Activated CD4-positive, alpha-beta memory T cell treated with anti-CD3 and anti-CD28 coated beads for 36 hours (primary cell): ENCODE measurements at places on chromosomes 3 and 15.
A peak's percentile ranks its signal among the peaks of the same experiment; 100 is the strongest.

- DNase-seq, result peak; percentile 82
Observed at GRCh38 chr15:50247819-50248655, 17.5 kb downstream of the HDC start.

DNA sequence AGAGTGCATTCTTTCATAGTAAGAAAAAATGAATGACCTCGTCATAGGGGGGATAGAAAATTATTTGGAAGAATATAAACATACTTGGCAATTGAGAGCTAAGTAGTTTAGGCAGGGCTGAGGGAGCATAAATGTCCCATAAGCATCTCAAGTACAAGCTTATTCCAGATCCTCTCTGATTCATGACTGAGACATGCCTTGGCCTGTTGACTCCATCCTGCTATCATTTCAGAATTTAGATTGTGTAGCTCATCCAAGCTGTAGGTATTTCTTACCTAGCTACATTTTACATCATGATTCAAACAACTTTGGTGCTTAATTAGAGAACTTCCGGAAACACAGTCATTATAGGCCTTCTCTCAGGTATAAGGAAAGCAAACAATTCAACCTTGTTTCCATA lies 12.3 kb downstream of the POGLUT1 start:
- no peak for DNase-seq

- no peak for DNase-seq
Observed at GRCh38 chr3:46845397-46845859, 17.8 kb downstream of the MYL3 start.

GRCh38 chr15:59159210-59159609 lies 47.4 kb upstream of the LDHAL6B start:
- DNase-seq, result no peak

DNA sequence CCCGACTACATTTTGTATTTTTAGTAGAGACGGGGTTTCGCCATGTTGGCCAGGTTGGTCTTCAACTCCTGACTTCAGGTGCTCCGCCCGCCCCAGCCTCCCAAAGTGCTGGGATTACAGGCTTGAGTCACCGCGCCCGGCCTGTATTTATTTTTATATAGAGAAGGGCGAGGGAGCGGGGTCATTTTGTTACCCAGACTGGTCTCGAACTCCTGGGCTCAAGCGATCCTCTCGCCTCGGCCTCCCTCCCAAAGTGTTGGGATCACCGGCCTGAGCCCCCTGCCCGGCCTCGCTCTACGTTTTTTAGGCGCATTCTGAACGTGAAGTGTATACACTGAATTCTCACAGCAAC lies 514 bp upstream of the PPP4R2 start:
- DNase-seq, result no peak

DNA sequence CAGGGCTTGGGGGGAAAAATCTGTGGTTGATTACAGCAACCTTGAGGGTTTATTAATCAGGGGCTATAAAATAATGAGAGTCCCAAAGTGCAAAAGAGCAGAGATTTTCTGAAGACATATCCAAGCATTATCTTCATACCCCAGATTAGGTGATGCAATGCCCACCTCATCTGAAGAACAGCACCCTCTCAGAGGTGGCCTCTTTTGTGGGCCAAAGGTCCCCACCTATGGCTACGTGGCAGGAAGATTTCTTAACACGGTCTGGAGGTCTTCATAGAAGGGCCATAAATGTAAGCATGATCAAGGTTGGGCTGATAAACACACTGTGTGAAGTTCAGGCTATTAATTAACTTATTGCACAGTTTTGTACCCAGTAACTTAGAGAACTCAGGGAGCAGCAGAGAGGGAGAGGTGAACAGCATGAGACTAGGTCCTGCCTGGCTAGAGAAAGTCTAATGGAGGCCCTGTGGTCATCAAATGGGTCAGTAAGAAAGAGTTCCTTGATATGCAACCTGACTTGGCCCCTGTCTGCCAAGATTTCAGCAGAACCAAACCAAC lies 29.6 kb upstream of the RBP2 start:
- no peak for DNase-seq

- no peak for DNase-seq
Observed at GRCh38 chr3:53842436-53843194, 3.6 kb downstream of the CHDH start.

DNA sequence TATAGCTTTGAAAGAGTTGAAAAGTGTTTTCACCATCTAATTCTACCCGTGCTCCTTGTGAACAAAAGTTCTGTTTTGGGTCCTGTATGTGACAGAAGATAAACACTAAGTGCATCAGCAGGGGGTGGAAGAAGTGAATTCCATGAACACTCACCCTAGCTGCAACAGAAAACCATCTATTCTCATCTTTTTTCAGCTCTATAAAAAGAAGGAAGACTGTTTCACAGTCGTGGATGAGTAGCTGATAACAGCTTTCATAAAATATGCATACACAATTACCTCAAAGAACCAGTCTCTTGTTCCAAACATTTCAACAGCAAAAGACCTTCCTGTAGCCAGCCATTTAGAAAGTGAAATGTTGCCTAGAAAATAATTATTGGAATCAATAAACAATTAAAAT lies 281.7 kb upstream of the RASGRP1 start:
- no peak for DNase-seq

DNA sequence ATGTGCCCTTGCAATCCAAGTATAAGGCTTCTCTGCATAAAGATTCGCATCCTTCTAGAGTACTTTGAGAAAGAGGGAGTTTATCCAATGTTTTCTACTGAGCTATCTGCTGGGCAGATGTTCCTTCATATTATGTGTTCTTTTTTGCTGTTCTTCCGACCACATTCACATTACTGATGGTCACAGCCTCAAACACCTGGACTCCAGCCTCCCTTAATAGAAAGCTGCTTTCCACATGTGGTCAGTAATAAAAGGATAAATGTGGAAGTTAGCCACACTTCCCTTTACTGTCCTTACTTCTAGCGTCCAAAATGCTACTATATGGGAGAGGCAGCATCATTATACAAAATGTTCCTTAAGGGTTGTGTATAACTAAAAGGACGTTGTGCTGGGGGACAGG lies 116.9 kb downstream of the CD47 start:
- DNase-seq, result no peak

- DNase-seq, result no peak
Observed at GRCh38 chr3:47193871-47194859, 30.3 kb upstream of the SETD2 start.

DNA sequence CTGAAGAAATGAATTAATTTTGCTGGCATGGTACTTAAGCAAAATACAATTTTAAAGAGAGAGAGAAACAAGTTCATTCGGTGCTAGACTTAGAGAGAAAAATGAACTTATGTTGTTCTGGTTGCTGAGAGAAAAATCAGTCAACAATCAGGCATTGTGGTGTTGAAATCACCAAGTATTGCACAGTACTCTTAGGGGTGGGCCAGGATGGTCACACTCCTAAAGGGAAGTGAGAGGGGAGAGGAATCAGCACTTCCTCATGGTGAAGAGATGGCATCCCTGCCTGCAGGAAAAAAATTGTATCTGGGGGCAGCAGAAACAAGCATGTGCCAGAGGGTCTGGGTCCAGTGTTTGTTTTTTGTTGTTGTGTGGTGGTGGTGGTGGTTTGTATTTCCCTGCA lies 7.0 kb upstream of the DMXL2 start:
- DNase-seq, result no peak

DNA sequence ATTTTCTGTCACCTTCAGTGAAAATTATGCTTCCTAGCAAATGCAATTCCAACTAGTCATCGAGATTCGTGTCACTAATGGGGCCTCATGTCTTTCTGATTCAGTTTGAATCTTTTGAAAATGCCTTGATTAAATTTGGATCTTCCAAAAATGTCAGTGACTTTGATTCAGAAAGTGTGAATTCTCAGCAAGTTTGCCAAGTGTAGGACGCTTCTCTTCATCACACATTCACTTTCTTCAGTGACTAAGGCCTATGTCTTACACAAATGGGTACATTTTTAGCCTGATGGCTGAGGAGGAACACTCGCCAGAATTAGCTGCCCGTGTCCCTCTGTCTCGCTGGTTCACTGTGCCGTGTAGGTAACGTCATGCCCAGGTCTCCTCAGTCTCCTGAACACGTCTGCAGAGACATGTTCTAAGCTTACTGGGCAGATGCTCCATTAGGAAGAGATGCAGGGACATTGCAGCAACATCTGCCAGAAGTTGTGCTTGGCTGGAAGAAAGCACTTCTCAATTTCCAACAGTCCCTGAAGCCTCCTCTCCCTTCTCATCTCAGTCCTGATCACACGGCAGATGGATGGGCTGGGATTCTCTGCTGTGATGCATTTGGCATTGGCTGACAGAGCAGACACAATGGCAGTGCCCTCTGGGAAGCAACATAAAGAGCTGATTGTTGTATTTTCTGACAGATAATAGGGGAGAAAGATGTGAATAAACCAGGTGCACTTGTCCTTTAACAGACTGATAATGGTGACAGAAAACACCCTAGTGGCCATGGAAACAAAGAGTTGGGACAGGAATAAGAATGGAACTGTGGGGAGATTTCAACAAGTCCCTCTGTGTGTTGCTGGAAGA lies 29.1 kb upstream of the LYZL4 start:
- DNase-seq, result no peak

GRCh38 chr15:73839699-73840377 lies 33.5 kb upstream of the TBC1D21 start:
- DNase-seq, result no peak

- DNase-seq, result no peak
Observed at GRCh38 chr3:177061369-177061768, 135.9 kb downstream of the TBL1XR1 start.

DNA sequence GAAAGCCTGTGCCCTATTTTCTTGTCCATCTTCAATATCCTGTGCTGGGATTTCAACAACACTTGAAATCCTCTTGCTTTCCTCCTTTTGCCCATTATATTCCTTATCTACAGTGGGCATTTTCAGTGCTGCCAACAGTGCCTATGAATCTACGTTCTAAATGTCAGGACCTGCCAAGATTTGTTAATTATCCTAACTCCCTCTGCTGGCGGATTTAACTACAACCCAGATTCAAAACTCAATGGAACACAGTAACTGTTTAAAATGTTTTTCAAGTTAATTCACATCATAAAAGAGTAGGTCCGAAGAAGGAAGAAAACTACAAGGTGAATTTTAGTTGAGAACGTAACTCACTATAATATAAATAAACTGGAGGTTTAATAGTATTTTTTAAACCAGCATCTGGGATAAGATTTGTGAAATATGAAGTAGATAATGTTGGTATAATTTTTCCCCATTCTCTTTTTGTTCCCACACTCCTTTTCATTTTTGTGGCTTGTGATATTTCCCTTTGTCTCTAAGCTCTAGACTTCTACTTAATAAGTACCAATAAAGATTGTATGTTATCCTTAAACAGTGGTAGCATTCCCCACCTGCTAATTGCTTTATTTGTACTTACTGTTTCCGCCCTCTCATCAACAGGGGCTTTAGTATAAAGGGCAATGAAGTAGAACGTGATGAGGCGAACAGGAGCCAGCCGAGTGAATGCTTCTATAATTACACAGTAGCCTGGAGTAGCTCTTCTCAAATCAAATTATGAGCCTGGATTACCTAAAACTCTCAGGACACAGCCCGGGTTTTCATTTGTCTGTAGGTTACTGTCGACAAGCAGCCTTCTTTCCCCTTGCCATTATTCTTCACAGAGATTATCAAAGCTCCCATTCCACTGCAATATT lies 302.5 kb upstream of the ATP11B start:
- no peak for DNase-seq

DNA sequence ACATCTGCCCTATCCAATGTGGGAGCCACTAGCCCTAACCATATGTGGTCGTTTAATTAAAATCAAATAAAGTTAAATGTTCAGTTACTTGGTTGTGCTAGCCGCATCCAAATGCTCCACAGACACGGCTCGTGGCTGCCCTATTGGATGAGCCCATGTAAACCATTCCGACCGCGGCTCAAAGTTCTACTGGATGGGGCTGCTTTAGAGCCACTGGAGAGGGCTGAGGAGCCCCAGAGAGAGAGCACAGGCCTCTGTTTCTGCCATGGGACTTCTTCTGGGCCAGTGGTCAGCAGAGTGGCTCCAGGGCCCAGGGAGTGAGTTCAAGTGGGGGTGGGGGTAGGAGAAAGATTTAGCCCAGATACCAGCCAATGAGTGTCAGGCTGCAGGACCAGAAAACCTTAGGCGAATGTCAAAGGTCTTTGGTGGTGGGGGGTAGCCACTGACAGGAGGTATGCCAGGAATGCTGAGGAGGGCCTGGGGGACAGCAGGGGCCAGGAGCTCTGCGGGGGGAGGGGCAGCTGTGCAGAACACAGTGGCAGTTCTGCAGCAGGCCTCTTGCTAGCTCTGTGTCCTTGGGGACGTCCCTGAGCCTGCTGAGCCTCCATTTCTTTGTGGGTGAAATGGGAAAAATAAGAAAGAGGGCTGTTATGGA lies 30.1 kb downstream of the SPSB4 start:
- DNase-seq, result no peak

- no peak for DNase-seq
Observed at GRCh38 chr3:145024700-145025099, 1053.1 kb downstream of the DIPK2A start.

DNA sequence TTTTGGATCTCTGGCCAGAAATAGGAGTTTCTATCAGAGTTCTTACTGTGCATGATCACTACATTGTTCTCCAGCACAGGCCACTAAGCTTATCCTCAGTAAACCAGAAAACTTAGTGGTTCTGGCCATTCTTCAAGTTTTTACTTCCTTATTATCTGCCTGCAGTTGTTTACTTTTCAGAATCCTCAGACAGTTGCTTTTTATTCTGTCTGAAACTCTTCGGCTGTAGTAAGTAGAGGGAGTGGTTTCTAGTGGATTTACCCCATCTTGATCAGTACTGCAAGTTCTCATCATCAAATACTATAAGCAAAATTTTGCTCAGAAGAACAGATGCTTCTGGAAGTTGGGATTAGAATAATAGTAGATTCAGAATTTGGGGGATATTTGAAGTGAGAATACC lies 193.0 kb upstream of the RARB start:
- no peak for DNase-seq

- no peak for DNase-seq
Observed at GRCh38 chr15:66830358-66830757, 128.3 kb downstream of the SMAD6 start.

DNA sequence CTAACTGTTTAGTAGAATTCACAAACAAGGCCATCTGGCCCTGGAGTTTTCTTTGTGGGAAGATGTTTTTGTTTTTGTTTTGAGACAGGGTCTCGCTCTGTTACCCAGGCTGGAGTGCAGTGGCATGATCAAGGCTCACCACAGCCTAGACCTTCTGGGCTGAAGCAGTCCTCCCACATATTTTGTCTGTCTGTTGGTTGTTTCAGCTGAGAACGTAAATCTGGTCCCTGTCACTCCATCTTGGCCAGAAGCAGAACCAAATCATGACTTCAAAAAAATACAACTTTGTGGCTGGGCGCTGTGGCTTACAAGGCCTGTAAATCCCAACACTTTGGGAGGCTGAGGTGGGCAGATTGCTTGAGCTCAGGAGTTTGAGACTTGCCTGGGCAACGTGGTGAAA lies 27.1 kb downstream of the MRAS start:
- no peak for DNase-seq

GRCh38 chr3:124823206-124823605 lies 64.0 kb downstream of the ITGB5 start:
- no peak for DNase-seq

- no peak for DNase-seq
Observed at GRCh38 chr3:157077565-157077991, 82.4 kb downstream of the CCNL1 start.

- no peak for DNase-seq
Observed at GRCh38 chr3:128547368-128547987, 54.5 kb upstream of the GATA2 start.

- DNase-seq, result no peak
Observed at GRCh38 chr3:143855183-143855582, 6.9 kb upstream of the SLC9A9 start.
